ENCODE measurements at places on chromosomes 1 and 21.

DNA sequence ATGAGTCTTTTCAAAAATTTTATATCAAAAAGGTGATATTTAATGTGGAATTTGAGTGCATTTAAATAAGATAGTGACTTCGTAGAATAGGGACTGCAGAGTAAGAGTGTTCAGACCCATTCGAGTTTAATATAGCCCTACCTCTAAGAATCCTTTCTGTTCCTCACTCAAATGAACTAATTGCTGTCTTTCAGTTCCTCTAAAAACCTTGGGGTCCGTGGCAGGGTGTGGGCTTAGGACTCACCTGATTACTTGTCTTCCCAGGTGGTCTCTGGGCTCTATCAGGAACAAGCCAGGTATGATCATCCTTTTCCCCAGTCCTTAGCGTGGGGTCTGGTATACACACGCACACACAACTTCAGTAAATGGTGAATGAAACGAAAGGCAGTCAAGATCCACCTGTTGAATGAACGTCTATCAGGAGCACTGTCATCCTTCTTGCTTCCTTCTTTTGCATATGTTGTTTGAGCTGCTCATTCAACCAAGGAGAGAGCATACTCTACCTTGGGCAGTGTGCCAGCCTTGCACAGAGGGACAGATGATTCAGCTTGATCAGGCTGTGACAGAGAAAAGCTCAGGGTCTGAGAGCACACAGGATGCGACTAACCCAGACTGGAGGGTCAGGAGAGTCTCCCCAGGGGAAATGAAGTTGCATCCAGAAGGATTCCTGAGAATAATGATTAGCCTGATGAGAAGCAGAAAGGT is 1.2 kb upstream of the RNF11 start:
- DNase-seq = peak; percentile 24

GRCh38 chr21:39016740-39017315 is 166.4 kb downstream of the PSMG1 start:
- no peak for DNase-seq

GRCh38 chr1:69700770-69701169 is 133.0 kb downstream of the LRRC7 start:
- DNase-seq = no peak

DNA sequence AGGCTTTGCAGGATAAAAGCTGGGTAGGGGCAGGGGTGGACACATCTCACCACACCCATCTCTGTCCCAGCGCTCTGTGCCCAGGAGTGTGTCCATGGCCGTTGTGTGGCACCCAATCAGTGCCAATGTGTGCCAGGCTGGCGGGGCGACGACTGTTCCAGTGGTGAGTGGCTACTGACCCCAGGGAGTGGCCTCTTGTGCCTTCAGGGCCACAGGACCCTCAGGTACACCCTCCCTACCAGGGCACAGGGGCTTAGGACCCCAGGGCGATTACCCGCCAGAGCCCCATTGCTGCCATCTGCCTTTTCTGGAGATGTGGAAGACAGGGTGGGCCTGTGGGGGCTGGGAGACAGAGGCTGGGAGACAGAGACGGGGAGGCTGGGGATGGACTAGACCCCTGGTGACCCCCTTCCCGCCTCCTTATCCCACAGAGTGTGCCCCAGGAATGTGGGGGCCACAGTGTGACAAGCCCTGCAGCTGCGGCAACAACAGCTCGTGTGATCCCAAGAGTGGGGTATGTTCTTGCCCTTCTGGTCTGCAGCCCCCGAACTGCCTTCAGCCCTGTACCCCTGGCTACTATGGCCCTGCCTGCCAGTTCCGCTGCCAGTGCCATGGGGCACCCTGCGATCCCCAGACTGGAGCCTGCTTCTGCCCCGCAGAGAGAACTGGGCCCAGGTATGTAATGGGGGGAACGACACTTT is 12.8 kb downstream of the PEAR1 start:
- DNase-seq = no peak

- no peak for DNase-seq
Measured at GRCh38 chr21:45845063-45845769, 136.4 kb upstream of the COL6A1 start.

DNA sequence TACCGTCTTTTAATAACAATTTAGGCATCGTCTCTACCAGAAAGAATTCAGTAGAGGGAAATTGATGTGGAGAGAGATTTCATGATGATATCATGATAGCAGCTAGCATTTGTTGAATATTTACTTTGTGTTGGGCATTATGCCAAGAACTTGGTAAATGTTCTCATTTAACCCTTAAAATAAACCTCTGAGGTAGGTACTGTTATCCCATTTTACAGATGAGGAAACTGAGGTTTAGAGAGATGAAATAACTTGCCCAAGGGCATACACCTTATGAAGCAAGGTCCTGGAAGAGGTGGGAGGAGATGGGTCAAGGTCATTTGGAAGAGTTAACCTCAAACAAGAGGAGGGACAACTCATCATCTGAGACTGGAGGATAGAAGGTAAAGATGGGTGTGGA is 34.8 kb downstream of the TSNAX start:
- no peak for DNase-seq

GRCh38 chr1:23433122-23433521 is 8.6 kb upstream of the TCEA3 start:
- DNase-seq = no peak

- no peak for DNase-seq
Measured at GRCh38 chr1:214546886-214547641, 4.3 kb downstream of the PTPN14 start.

DNA sequence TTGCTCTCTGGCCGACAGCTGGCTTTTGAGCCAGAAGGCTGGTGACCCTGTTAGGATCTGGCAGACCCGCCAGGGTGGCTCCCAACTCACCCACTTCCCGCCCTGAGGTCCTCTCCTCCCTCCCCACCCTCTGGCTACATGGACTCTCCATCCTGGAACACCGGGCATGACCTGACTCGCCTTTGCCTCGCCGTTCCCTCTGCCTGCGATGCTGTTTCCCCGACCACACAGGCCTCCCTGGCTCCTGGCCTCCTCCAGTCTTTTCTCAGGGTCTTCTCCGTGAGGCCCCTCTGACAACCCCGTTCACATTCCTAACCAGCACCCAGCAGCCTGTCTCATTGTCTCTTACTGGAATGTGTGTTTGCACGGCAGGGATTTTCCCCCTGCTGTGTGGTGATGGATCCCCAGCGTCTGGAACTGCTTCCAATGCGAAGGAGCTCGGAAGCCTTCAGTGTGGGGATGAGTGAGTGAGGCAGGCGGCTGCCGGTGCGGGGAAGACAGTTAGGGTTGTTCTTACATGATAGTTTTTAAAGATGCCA is 46.0 kb upstream of the POFUT2 start:
- no peak for DNase-seq

GRCh38 chr1:216175714-216176113 is 247.5 kb downstream of the USH2A start:
- no peak for DNase-seq

GRCh38 chr1:8017495-8018197 is 8.5 kb downstream of the ERRFI1 start:
- no peak for DNase-seq

DNA sequence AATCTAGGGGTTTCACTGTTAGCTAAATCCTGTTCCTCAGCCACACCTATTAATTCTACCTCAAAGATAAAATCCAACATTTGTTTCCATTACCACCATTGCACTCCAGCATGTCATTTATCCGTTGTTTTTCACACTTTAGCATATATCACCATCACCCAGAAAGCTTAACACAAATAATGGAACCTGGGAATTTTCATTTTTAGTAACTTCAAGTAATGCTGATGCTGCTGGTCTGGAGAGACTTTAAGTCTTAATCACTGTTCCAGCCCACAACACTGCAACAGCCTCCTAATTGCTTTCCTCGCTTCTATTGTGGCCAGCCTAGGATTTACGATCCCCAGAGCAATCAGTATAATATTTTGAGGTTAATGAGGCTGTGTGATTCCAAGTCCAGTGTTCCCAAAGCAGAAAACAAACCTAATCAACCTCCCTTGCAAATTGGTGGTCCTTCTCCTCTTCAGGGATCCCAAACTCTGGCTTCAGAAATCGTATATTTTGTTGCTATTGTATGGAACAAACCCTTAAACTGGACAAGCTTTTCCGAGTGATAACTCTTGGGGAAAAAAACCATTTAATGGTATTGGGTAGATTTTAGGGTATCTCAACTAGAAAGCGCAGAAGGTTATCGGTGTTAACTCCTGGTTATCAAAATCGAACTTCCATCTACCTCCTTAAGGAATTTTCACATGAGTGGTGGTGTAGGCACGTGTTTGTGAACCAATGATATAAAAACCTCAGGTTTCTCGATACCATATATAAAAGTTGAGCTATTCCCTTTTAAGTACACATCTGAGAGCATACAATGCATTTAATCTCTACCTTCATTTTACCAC is 50.0 kb upstream of the BOLA1 start:
- DNase-seq = no peak

DNA sequence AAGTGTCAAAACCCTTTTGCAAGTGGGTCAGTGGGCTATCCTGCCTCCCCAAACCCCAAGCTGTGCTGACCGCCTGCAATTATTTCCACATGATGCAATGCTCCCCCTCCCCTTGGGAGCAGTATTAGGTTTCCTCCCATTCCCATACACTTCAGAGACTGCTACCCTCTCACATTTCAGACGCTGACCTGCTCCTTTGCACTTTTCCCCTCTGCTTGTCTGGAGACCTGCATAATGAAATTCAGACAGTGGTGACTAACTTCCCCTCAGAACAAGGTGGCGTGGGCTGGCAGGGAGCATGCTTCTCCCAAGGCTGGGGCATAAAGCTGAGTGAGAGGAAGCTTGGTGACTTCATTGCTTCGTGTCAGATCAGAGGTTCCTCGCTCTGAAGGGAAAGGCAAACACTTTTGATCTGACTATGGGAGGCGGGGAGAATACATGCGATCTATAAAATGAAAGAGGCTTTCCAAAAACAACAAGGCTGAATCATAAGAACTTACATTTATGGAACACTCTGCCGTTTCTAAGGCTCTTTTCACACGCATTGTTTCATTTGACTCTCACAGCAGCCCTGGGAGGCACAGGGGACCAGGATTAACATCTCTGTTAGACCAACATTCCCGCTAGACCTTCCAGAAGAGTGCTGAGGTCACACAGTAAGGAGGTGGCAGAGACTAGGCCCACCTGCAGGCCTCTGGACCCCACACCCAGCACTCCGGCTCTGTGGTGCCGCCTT is 27.5 kb upstream of the ROR1 start:
- DNase-seq = no peak

- no peak for DNase-seq
Measured at GRCh38 chr1:169048043-169048442, 58.4 kb upstream of the ATP1B1 start.

- no peak for DNase-seq
Measured at GRCh38 chr1:2823921-2824610, 22.6 kb upstream of the TTC34 start.

DNA sequence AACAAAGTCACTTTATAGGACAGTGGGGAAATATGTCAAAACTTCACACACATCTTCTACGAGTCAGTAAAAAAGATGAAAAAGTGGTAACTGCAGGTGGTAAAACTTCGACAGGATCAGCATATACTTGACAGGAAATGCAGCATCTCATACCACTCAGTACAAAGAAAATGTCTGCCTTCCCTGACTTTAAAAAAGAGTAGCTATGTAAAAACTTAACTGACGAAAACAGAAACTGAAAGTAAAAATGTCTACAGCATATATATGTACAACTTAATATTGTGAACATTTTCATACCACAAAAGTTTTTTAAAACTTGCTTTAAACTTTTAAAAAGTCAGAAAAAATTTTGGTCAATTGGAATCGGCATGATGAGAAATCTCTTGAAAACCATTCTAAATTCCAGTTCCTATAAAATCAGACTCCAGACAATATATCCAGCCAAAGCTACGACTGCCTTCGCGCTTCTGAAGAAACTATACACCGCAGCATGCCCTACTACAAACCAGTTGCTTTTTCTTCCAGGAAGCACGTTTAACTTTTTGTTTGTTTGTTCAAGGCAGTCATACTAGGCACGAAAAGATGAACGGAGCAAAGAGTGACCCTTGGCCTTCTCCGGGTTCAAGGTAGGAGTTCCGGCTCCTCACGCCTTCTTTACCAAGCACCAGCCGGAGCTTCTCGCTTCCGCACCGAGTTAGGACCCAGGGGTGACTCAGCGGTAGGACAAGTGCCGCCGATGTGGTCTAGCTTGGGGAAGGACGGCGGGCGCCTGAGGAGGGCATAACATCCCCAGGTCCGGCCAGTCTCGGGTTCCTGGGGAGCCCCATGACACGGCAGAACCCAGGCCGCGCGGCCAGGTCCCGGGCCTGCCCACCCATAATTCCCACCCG is 612 bp downstream of the PSMA5 start:
- DNase-seq = no peak

GRCh38 chr1:4565801-4566449 is 88.5 kb upstream of the AJAP1 start:
- DNase-seq = no peak
